Stimulated activated CD4-positive, alpha-beta T cell treated with anti-CD3 and anti-CD28 coated beads, Interleukin-1b, Interleukin-23, amount 100 ng/mL, for 1 hour (primary cell): ENCODE measurements at places on chromosomes 5 and 9.

DNA sequence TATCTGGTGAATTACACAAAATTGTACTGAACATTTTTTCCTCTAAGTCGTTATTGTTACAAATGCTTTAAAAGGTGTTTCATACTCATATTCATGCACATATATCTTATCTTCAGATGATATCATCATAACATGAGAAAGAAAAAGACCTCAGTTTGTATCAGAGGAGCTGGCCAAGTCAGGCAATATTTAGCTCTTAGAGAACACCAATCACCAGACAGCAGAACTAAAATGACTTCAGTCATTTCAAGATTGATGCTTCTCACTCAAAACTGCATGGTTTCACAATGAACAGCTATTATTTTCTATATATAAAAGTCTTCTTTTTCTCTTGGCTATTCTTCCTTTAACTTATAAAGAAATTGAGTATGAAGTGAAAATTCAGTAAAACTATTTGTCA is 44.6 kb downstream of the TSSK1B start:
- no peak for DNase-seq

DNA sequence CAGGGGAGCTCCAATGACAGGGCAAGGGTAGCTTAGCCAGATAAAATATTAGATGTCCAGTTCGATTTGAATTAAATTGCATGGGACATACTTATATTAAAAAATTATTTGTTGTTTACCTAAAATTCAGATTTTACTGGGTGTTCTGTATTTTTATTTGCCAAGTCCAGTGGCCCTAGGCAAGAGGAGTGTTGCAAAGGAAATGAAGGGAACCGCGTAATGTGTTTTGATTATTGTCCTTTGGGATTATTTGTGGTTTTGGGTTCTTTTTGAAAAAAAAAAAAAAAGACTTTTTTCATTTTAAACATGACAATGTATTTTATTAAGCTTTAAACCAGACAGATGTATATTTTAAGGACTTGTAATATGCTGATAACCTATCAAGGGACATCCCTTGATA is 179.3 kb downstream of the C9orf152 start:
- DNase-seq = no peak

DNA sequence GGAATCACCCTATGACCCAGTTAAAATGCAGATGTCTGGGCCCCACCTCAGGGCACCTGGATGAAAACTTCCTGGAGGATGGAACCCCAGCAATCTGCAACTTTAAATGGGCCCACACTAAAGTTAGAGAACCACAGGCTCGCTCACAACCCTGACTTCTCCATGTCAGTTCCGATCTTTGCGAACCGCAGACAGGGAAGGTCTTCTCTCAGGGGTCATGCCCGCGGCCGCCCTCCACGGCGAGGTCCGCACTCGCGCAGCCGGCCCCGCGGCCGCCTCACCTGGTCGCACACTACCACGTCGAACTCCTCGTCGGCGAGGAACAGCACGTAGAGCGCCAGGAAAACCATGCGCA is 499 bp downstream of the ALG2 start:
- no peak for DNase-seq

- no peak for DNase-seq
Observed at GRCh38 chr9:125513668-125514413, 193.2 kb downstream of the MAPKAP1 start.

- DNase-seq = no peak
Observed at GRCh38 chr5:123875561-123876275, 363.7 kb downstream of the CSNK1G3 start.

DNA sequence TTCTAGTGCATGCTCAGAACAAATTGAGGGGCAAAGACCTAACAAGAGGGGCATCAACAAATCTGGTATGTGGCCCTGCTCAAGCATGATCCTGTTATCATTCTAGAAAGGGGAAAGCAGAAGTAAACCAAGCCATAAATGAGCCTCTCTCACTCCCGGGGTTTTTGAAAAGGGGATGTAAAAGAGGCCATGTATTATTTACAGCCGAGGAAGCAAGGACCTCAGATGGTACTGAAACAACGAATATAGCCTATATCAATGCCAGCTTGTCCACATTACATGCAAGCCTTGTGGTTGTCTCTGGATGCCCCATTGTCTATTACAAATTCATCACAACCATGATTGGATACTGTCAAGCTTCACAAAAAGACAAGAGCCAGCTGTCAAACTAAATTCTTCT is 211.3 kb downstream of the DCP2 start:
- no peak for DNase-seq
